ENCODE measurements at places on chromosomes 3 and 15.
A peak's percentile ranks its signal among the peaks of the same experiment; 100 is the strongest.

DNA sequence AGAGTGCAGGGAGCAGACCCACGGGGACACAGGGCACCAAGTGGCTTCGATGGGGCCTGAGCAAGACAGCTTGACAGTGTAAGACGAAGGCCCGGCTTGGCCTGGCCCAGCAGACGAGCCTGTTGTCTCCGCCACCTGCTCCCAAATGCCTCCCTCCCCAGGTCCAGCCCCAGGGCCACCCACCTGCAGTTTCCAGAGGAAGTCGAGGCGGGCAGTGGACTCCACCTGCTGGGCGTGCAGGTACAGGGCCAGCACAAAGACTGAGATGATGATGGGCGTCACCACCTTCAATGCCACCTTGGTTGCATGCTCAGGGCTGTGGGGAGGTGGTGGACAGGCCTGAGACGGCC, 94.1 kb downstream of the SEC22A start:
- no peak for DNase-seq

- peak; percentile 84 for DNase-seq
Measured at GRCh38 chr3:126982126-126982470, 817 bp upstream of the PLXNA1 start.

- no peak for DNase-seq
Measured at GRCh38 chr3:146561879-146562278, 17.5 kb upstream of the PLSCR1 start.

DNA sequence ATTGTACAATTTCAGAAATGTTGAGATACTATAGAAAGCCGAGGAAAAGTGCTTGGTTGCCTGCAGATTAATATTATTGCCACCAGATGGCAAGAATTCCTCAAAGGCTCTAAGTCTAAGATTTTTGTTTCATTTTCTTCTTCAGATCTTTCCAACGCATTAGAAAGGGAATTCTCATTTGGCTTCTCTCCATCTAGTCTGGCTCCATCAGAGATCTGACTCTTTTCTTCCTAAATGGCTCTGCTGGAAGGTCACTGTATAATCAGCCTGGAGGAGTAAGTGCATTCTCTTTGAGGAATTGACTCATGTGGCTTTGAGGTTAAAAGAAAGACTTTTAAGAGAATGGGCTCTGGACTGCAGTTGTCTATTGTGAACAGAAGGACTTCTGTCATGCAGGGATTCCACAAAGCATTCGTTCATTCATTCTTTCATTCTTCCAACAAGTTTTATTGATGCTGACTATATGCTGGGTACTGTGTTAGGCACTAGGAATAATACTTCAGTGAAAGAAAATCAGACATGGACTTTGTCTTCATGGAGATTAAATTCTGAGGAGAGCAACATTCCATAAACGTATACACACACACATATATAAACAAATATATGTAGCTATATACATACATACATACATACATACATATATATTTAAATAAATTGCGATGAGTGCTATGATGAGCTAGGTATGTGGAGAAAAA, 55.3 kb downstream of the SLC28A2 start:
- peak; percentile 73 for DNase-seq

GRCh38 chr15:70100474-70101341, 3.0 kb upstream of the TLE3 start:
- DNase-seq: peak; percentile 57

GRCh38 chr3:175155172-175155571, 296.0 kb downstream of the NAALADL2 start:
- DNase-seq: no peak

GRCh38 chr15:69834761-69835160, 263.0 kb downstream of the TLE3 start:
- no peak for DNase-seq

- DNase-seq: no peak
Measured at GRCh38 chr15:95912280-95912625, 418.2 kb upstream of the NR2F2 start.

GRCh38 chr3:16234281-16234680, 30.5 kb downstream of the DPH3 start:
- no peak for DNase-seq

GRCh38 chr15:28068930-28069329, 30.2 kb downstream of the OCA2 start:
- no peak for DNase-seq

- no peak for DNase-seq
Measured at GRCh38 chr3:141764986-141765385, 1.8 kb downstream of the GRK7 start.

DNA sequence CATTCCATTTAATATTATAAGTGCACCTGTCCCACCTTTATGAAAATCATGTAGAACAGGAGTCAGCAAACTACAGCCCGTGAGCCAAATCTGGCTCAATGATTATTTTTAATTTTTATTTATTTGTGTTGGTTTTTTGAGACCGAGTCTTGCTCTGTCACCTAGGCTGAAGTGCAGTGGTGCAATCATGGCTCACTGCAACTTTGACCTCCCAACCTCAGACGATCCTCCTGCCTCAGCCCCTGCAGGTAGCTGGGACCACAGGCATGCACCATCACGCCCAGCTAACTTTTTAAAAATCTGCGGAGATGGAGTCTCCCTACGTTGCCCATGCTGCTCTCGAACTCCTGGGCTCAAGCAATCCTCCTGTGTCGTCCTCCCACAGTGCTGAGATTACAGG, 42.0 kb downstream of the MYO1E start:
- no peak for DNase-seq

DNA sequence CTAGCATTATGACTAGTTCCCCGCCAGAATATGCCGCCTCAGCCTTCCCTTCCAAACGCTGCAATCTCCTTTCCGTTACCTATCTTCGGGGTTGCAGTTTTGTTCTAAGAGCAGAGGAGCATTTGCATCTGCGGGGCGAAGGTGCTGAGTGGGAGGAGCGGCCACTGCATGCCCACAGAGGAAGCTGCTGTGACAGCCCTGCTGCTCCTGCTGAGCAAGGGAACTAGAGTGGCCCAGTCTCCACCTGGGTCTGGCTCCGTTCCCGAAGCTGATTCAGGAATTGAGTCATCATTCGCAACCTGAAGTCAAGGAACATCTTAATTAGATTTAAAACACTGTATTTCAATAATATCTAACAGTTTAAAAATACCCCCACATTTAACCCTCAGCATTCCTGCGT, 98.2 kb upstream of the TJP1 start:
- DNase-seq: no peak

DNA sequence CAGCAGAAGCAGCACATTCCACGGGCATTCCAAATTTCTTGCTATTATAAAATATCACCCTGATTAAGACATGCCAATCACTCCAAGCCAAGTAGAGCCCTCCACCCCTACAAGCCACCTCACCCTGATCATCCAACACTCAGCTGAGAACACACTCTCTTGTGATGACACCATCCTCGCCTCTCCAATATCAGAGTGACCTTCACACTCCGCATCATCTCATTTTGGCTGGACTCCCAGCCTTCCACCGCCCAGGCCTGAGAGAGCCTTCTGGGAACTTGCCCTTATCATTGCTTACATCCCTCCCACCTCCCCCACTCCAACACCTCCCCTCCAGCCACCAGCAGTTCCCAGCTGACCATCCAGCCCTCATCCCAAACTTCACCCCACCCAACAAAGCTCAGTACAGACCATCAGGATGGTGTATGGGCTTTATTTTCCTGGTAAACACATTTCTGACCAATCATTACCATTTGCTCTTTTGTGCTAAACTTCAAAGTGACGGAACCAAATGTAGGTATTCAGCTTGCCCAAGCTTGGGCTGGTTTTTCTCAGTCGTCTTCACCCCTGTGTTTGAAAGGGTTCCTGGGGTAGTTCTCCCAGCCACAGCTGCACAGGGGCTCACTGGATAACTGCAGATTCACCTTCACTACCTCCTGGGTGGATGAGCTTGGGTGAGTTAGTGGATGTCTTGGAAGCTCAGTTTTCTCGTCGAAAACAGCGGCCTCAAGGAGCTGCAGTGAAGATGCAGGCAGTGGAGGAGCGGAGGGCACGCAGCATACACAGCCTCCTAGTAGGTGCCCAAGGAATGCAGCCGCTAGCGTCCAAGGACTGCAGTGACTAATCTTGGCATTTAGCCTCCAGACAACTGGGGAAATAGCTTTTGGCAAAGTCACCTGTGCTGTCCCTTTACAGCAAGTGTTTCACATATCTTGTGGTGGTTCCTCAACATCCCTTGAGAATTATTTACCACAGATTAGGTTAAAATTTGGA, 115.1 kb downstream of the LIPC start:
- no peak for DNase-seq

GRCh38 chr3:193269343-193270028, 28.5 kb downstream of the PLAAT1 start:
- DNase-seq: no peak

GRCh38 chr3:184235381-184236032, 6.1 kb downstream of the VWA5B2 start:
- no peak for DNase-seq

GRCh38 chr15:48001393-48002039, 119.3 kb upstream of the SLC24A5 start:
- DNase-seq: peak; percentile 46
